ENCODE measurements at places on chromosomes 11 and 22.
A peak's percentile ranks its signal among the peaks of the same experiment; 100 is the strongest.

GRCh38 chr11:91763331-91763730 lies 461.3 kb upstream of the FAT3 start:
- no peak for DNase-seq

GRCh38 chr11:61745781-61746441 lies 6.5 kb upstream of the MYRF start:
- DNase-seq, result no peak

- no peak for DNase-seq
Measured at GRCh38 chr22:35705141-35705540, 12.5 kb upstream of the APOL5 start.

- DNase-seq, result no peak
Measured at GRCh38 chr11:28460348-28460747, 352.2 kb downstream of the METTL15 start.

GRCh38 chr22:50529897-50530579 lies at the start of gene TYMP:
TSS of gene TYMP (minus strand) at chr22:50530012. CDS start at chr22:50529709, 303 bp downstream.
- DNase-seq, result no peak

- DNase-seq, result no peak
Measured at GRCh38 chr11:75302371-75302770, 49.1 kb downstream of the ARRB1 start.

DNA sequence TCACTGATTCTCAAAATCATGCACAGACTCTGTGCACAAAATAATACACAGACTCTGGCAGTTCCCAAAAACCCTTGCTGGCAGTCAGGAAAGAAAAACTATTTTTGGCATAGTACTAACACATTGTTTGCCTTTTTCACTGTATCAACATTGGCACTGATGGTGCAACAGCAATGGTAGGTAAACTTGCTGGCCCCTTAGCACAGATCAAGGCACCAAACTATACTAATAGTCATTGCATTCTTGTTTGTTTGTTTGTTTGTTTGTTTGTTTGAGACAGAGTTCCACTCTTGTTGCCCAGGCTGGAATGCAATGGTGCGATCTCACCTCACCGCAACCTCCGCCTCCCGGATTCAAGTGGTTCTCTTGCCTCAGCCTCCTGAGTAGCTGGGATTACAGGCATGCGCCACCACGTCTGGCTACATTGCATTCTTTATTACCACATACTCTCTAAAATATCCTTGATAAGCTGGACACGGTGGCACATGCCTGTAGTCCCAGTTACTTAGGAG lies 81.0 kb upstream of the SLC6A5 start:
- DNase-seq, result no peak

DNA sequence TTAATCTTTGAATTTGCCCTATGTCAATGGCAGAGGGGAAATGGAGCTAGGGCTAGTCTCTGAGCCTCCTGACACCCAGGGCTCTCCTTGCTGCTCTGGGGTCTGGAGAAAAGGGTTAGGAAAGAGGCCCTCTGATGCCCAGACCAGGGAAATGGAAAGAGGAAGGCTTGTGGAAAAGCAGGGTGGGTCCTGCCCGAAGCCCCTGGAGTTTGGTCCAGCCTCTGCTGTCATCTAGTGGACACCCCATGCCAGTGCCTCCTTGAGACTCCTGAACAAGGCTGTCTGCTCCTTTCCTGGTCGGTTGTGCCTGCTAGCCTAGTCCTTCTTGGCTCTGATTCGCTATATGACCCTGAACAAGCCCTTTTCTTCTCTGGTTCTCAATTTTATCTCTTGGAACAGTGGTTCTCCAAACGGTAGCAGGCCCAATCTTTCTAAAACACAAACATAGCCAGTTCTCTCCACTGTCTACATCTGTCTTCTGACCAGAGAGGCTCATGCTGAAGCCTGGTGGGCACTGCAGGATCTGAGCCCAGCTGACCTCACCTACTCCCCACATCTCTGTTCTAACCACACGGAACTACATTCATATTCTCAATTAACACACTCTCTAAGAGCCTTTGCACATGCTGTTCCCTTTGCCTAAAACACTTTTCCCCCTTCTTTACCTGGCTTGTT lies 8.8 kb upstream of the PLA2G3 start:
- DNase-seq, result peak; percentile 27

- DNase-seq, result no peak
Measured at GRCh38 chr11:120132645-120133185, 5.2 kb downstream of the TRIM29 start.

DNA sequence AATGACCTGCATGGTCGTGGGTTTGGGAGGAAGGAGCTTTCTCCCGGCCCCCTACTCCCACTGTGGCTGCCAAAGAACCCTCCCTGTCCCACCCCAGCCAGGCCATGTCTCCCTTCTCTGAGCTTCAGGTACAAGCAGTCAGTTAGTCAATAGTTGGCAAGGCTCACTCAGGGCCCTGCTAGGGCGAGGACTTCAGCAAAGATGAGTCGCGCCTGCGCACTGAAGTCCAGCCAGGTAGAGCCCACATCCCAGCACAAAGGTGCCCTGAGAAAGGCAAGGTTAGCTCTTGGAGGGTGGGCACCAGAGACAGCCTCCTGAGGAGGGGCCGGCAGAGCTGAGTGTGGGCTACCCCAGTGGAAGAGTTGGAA lies 11.1 kb downstream of the C11orf86 start:
- no peak for DNase-seq

- DNase-seq, result no peak
Measured at GRCh38 chr22:45163099-45163450, 650 bp upstream of the NUP50 start.

- DNase-seq, result peak; percentile 21
Measured at GRCh38 chr11:72482211-72482812, 48.0 kb upstream of the CLPB start.

GRCh38 chr22:30210235-30210909 lies 36.2 kb downstream of the LIF start:
- no peak for DNase-seq

GRCh38 chr11:107816028-107816427 lies 42.6 kb downstream of the SLC35F2 start:
- DNase-seq, result no peak

- no peak for DNase-seq
Measured at GRCh38 chr11:4093519-4094347, 866 bp upstream of the RRM1 start.

GRCh38 chr11:33775832-33776470 lies 1.6 kb upstream of the FBXO3 start:
- no peak for DNase-seq

DNA sequence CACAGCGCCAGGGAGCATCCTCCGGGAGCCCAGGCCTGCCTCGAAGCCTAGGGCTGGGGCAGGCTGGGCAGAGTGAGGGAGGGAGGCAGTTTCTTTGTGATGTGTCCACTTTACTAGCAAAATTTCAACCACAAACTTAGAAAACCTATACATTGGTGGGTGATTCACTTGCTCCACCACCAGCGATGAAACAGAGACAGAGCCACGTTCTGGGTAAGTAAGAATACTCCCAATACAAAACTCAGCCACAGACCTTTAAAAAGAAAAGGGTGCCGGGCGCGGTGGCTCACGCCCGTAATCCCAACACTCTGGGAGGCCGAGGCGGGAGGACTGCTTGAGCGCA lies 22.3 kb downstream of the CDKN1C start:
- no peak for DNase-seq

DNA sequence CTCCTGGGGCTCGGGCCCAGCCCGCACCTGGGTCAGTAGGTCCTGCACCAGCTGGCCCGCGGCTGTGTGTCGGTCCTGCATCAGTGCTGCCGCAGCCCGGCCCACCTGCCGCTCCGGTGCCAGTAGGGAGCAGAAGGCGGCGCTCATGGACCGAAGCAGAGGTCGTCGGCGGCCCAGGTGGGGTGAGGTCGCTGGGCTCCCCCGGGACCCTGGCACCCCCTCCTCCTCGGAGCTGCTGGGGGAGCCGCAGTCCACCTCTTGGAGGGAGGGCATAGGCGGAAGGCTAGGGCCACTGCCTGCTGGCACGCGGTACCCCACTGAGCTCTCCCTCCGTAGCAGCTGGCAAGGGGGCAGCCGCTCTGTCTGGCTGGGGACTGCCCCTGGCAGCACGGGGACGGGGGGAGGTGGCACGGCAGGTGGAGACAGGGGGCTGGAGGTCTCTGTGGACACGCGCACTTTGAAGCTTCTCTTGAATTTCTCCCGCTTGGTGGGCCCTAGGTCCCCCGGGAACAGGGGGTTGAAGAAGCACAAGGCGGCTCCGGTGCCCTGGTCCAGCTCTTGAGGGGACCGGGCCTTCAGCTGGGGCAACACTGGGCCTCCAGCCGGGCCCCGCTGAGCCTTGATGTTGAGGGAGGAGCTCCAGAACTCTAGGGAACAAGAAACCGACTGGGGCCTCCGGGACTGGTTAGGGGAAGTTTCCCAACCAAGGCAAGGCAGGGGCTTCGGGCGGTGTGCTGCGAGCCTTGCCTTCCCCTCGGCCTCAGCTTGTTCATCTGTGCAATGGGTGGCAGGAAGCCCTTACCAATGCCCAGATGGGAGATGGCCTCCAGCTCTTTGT lies 1.4 kb downstream of the RIN1 start:
- DNase-seq, result no peak

DNA sequence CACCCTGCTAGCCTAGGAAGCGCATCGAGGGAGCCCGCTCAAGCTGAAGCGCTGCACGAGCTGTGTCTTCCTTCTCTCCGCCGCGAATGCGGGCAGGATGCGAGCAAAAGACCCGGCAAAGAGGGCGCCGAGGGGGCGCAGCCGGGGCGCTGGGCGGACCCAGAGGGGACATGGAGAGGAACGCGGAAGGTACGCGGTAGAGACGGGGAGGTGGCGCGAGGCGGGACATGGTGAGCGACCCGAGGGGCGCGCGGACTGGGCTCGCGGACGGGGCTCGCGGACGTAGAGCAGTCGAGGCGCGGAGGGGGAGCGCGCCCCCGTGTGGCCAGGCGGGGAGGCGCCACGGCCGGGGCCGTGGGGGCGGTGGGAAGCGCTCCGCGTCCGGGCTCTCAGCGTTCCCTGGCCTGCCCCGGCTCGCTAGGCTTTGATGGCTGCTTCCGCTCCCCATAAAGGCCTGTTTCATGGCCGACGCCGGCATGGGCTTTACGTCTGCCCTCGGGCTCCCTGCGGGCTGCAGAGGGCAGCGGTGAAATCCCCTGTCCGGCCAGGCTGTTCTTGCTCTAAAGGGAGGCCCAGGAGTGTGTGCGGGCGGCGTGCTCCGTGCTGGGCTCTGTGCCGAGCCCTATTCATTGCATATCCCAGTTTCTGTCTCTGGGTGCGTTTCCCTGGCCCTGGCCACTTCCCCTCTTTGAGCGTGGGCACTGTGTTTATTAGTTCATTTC lies 31.2 kb upstream of the TRIM29 start:
- peak; percentile 77 for DNase-seq

GRCh38 chr11:74602637-74603556 lies 10.5 kb downstream of the POLD3 start:
- no peak for DNase-seq

- DNase-seq, result peak; percentile 44
Measured at GRCh38 chr11:74720596-74721478, 10.4 kb downstream of the CHRDL2 start.

DNA sequence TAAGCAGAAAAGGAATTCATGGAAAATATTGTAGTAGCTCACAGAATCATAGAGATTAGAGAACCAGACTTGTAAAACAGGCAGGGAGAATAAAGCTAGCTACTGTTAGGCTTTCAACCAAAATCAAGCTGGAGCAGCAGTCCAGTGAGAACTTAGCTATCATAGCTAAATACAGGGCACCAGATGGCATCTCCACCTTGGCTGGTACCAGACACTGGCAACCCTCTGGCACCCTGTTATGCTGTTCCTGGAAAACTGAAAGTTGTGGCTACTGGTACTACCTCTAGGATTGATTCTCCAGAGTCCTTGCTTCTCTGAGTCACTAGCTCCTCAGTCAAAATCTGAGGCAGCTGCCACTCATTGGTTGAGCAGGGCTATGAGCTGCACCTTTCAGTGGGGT lies 6.0 kb upstream of the DRD2 start:
- no peak for DNase-seq

DNA sequence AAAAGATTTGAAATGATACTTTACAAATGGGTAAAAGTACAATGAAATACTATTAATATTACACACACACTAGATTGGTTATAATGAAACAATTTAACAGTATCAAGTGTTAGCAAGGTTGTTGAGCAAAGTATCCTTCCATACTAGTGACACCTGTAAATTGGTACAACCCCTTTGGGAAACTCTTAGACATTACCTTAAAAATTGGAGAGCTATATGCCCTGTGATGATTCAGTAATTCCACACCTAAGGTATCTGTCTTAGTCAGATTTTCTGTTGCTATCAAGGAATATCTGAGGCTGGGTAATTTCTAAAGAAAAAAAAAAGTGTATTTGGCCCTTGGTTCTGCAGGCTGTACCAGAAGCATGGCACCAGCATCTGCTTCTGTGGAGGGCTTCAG lies 7.4 kb upstream of the GDPD4 start:
- no peak for DNase-seq

- no peak for DNase-seq
Measured at GRCh38 chr11:85946221-85946620, 91.0 kb downstream of the CCDC83 start.

- DNase-seq, result no peak
Measured at GRCh38 chr22:36164621-36165020, 4.1 kb upstream of the APOL3 start.

DNA sequence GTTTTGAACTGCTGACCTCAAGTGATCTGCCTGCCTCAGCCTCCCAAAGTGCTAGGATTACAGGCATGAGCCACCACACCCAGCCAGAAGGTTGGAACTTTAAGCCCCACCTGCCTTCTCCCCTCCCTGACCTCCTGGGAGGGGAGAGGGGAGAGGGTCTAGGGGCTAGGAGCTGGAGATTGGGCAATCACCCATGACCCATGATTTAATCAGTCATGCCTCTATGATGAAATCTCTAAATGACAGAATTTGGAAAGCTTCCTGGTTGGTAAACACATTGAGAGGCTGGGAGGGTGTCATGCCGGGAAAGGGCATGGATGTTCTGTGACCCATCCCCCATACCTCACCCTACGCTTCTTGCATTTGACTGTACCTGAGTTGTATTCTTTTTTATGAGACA lies 17.1 kb upstream of the TFIP11 start:
- no peak for DNase-seq

GRCh38 chr11:130827451-130828377 lies 88.6 kb downstream of the SNX19 start:
- DNase-seq, result no peak

DNA sequence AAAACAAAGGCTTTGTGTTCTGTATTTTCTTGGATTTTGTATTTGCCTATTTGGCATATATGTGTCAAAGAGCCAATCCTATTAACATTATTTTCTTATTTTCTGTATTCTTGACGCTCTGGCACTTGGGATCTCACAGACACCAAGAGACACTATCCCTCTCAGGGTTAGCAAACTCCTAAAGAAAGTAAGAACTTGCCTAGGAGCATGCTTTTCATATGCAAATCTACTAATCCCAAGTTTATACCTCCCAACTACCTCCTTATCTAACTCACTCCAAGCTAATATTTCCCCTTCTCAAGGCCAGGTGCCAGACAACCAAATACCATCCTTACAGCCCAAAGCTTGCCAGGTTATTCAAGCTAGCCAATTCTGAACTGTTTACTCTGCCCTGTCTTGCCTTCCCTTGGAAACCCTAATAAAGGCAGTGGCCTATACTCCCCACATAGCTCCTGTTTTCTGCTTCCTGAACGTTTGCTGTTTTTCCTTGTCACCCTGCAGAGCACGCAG lies 455.4 kb upstream of the ANO3 start:
- no peak for DNase-seq

Measured in caudate nucleus (tissue), 63 donors.